Stimulated activated CD8-positive, alpha-beta memory T cell treated with anti-CD3 and anti-CD28 coated beads, Interleukin-4, amount 100 ng/mL, for 4 hours (primary cell): ENCODE measurements at places on chromosomes 6 and 20.

DNA sequence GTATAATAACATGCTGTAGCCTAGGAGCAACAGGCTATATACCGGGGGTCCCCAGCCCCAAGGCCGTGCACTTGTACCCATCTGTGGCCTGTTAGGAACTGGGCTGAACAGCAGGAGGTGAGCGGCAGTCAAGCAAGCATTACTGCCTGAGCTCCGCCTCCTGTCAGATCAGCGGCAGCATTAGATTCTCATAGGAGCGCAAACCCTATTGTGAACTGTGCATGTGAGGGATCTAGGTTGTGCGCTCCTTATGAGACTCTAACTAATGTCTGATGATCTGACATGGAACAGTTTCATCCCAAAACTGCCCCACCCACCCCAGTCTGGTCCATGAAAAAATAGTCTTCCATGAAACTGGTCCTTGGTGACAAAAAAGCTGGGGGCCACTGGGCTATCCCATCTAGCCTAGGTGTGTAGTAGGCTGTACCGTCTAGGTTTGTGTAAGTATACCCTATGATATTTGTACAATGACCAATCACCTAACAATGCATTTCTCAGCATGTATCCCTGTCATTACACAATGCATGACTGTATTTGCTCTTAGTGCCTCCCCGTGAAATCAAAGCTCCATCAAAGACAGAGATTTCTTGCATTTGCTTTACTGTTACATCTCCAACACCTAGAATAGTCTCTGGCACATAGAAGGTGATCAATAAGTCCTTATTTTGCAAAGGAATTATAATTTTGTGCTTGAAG, 30.8 kb downstream of the NHSL1 start:
- DNase-seq: no peak

DNA sequence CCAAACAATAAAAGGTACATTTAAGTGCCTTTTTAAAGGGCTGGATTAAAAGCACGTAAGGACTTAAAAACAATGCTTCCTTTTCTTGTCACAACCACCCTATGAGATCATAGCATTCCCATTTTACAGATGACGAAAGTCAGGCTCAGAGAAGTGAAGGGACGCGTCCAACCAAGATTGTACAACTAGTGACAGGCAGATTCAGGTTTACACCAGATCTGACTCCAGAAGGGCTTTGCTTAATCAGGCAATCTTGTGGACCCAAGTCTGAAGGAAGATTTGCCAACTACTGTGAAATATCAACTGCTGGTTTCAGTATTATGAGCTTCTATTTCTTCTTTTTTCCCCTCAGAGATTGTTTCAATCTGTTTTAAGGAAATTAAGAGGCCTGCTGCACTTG, 877 bp downstream of the ENPP4 start:
- DNase-seq: no peak

DNA sequence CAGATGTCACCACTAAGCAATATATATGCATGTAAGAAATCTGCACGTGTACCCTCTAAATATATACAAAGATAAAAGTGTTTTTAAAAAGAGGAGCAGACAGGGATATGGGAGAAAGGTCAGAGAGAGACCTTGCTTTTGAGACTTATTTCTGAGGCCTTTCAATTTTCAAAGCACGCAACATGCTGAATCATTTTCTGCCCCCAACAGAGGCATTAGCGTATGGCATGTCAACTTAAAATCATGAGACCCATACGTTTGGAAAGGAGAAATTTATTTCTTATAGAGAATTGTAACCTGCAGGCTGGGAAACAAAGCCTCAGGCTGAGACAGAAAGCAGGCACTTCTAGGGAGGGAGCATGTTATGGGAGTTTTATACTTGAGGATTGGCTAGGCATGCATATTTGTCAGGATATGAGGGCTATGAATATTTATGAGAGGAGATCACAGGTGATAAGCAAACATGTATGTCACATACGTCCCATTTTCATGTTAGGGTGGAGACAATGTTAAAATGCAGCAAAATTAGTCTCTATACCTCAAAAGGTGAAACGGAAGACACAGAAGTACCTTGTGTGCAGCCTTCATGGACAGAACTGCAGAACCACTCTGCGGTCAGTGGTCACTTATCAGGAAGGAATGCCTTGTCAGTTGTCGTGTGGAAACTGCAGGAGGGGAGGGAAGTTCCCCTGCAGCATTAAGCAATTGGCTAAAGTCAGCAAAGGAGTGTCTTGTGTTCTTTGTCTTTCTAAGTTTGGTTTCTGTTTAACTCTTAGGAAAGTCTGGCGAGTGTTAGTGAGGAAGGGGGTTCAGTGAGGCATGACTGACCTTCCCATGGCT, 6.3 kb upstream of the GABRR2 start:
- DNase-seq: no peak

GRCh38 chr20:50571466-50571865, 61.3 kb downstream of the PTPN1 start:
- DNase-seq: no peak

GRCh38 chr6:129733290-129733689, 23.3 kb upstream of the ARHGAP18 start:
- no peak for DNase-seq

DNA sequence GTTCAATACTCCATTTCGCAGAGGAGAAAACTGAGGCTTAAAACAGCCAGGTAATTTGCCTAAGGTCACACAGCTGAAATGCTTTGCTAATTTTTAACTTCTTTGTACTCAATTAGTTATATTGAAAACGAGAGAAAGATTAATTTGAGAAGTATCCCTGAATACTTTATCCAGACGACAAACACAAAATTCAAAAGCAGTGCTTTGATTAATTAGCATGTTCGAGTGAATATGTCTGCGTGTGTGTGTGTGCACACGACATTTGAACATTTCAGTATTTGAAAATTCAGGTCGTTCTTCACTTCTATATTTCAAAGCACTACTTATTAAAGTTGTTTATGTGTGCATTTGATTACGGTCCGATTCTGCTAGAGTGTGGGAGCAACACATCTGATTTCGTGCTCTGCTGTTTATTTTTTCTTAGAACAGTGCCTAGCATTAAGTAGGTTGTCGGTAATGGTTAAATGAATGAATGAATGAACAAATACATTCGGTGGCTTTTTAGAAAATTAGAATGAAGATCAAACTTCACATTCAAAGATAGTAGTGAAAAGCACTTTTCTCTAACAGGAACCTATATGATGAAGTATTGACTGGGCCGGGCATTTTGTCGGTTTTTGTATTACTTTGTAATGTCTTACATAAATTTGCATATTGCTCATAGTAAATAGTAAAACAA, 36.9 kb upstream of the SYNCRIP start:
- DNase-seq: no peak

- no peak for DNase-seq
Observed at GRCh38 chr6:141848029-141848890, 284.5 kb upstream of the GJE1 start.

DNA sequence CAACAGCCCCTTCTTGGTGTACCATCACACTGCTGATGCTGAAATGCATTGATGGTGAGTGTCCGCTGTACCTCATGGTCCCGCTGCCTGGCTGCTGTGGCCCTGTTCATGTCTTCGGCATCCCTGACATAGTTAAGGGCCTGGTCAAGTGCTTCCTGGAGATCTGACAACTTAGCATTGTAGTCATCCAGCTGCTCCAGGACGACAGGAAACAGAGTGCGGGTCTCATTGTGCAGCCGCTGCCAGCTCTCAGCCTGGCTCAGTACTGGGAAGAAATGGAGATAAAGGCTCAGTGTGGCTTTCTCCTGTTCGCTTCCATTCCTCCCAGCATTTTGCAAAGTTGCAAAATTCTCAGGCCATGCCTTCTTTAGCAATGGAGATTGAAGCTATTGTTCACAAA, 81.8 kb downstream of the LAMA4 start:
- DNase-seq: no peak

- DNase-seq: no peak
Observed at GRCh38 chr20:43009532-43009931, 180.2 kb downstream of the PTPRT start.

GRCh38 chr6:76481101-76481500, 408.6 kb upstream of the IMPG1 start:
- DNase-seq: no peak

DNA sequence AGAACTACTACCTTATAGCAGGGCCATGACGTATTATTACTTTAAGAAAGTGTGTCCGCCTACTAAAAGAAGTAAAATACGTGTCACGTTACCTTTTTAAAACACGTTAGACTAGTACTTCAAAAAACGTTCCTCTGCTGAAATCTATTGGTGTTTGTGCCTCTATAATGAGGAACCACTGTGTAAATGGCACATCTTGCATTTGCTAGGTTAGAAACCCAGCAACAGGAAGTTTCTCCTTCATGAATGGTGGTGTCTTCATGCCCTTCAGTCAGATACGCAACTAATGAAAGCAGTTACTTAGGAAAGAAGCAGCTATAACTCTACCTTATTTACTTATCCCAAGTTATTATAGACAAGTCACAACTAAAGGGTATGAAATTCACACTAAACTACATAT, 343.5 kb downstream of the RNGTT start:
- no peak for DNase-seq

GRCh38 chr6:56037601-56038000, 162.2 kb upstream of the BMP5 start:
- DNase-seq: no peak

DNA sequence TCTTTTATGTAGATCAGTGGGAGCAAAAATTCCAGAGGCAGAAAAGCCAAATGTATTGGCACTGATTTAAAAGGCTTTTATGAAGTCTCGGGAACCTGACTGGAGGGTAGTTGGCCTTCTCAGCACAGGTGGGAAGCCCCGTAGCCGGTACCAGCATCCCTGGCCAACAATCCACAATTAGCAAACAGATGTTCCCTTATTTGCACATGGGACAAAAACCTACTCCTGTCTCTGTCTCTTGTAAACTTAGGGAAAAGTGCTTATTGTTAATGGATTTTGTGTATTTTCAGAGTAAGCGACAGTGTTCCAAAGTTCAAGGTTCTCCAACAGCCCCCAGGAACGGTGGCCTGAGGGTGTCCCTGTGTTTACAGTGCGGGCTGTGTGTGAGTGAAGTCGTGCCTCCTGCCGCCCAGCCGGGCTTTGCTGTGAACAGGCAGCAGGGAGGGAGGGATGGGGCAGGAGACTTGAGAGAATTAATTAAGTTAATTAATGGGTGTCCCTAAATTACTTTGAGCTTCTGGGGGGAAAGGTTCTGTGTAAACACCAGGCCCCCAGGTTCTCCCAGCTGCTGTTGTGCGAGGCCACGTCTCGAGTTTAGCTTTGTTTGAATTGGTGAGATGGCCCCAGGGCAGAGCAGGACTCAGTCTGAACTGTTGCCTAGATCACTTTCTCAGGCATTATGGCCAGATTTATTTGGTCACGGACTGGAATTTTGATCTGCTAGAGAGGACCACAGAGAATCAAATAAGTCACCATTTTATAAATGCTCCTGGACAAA, 3.9 kb downstream of the SYNJ2 start:
- no peak for DNase-seq

DNA sequence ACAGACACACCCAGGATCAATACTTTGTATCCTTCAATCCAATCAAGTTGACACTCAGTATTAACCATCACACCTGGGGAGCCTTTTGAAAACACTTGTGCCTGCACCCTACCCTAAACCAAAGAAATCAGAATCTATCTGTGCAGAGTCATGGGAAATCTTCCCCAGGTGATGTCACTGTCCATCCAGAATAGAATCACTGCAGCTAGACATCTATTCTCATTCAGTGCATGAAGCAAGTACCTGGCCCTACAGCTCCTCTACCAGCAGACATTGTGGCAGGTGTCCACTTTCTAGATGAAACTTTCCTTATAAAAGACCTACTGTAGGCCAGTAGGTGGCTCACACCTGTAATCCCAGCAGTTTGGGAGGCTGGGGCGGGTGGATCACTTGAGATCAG, 262.4 kb upstream of the MARCKS start:
- DNase-seq: no peak

GRCh38 chr6:77368660-77369313, 94.5 kb downstream of the HTR1B start:
- no peak for DNase-seq

GRCh38 chr6:35068206-35068605, 72.9 kb downstream of the TCP11 start:
- no peak for DNase-seq

DNA sequence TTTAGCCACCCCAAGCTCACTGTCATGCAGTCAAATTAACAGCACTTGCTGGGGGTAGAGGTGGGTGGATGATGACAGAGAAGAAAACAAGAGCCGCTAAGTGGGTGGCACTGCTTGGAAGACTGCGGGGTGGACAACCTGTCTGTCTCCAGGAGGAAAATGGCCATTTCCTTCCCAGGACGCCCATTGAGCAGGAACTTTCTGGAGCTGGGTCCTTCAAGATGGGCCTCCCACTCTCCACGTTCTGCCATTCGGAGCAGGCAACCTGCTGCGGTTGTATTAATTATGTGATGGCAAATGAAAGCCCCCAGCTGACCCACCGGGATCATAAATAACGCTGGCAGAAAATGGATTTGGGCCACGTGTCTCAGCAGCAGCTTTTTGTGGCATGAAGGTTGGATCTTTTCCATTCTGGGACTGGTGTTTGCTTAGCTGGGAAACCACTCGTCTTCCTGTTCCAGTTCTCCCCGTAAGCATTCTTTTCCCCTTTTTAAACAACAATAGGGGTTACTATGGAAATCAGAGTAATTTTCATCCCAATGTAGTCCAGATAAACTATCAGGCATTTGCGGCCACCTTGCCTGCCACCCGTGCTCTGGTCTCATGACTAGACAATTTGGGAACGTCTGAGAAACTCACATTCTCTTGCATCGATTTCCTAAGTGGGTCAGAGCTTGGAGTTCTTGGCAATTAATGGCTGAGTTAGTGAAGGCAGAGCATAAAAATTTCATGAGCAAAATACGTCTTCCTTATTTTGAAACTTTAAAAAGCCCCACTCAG, 215.5 kb downstream of the ANKRD60 start:
- DNase-seq: no peak

GRCh38 chr6:65505736-65506135, 201.3 kb downstream of the EYS start:
- no peak for DNase-seq

- DNase-seq: no peak
Observed at GRCh38 chr6:99002831-99003230, 55.1 kb upstream of the FBXL4 start.

DNA sequence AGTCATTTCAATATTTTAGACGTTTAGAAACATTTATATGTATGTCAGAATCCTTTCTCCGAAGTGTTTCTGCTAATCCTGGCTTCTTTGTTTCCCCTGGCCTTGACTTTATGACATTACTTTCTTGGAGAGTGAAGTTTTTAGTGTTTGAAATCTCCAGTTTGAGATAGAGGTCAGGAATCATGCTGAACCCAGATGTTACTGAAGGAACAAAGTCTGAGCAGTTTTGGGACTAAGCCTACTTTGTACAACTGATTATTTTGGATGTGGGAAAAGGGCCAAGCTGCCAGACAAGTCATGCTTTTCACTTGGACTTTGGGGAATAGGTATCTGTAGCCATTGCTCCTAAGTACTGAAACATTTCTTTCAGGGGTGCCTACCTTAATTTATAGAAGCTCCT, 2.3 kb downstream of the RNF144B start:
- no peak for DNase-seq

DNA sequence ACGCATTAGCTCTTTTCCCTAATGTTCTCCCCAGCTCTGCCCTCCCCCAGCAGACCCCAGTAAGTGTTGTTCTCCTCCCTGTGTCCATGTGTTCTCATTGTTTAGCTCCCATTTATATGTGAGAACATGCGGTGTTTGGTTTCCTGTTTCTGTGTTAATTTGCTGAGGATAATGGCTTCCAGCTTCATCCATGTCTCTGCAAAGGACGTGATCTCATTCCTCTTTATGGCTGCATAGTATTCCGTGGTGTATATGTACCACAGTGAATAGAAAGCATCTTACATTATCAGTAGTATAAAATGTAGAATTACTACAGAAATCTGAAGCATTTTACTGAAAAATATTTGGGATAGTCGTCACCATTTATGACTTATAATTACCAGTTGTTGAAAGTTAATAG, 21.8 kb downstream of the HLA-DRA start:
- no peak for DNase-seq
